ENCODE measurements at places on chromosomes 7 and 10.
A peak's percentile ranks its signal among the peaks of the same experiment; 100 is the strongest.

GRCh38 chr7:31337002-31337565, 3.4 kb downstream of the NEUROD6 start:
- no peak for DNase-seq

DNA sequence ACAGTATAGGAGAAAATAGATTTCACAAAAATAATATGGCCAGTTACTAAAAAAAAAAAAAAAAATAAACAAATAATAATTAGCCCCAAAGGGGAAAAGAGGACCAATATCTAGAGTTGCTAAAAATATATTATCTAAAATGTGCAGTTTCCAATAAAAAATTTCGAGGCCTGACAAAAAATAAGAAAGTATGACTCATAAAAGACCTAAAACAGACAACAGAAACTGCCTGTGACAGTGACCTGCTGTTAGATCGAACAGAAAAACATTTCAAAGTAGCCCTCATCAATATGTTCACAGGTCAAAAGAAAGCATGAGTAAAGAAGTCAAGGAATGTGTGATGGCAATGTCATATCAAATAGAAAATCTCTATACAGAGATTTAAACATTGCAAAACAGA, 11.8 kb upstream of the TSPAN12 start:
- DNase-seq: no peak

- no peak for DNase-seq
Observed at GRCh38 chr10:70381471-70382421, 679 bp downstream of the LRRC20 start.

GRCh38 chr7:107827501-107827900, 24.5 kb upstream of the SLC26A3 start:
- no peak for DNase-seq

DNA sequence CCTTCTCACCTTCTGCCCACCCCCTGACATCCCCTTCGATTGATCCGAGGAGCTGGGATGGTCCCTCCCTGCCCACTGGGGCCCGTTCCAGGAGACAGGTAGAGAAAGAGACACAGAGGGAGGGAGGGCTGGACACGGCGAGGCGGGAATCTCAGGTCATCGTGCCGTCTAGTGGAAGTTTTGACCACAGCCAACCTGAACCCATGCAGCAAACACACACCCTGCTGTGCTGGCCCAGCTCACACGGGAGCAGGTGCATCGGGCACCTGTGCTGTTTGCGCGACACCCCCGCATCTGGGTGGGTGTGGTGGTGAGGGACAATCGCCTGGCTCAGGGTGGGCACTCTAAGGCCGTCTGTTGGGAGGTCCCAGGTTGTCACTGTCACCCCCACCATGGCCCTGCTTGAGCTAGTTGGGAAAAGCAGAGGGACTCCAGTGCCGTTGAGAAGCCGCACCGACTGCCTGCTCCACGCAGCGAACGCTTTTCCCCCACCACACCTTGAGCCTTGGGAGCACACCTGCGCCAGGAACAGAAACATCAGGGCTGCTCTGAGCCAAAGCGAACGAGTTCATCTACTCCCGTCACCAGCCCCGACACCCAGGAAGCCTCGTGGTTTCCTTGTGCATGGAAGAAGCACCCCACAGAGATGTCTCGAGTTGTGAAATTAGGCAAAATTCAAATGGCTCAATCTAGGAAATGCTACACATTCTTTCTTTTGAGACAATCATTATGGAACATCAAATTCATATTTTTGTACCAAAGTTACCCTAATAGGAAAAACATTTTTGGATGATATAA, 285.8 kb downstream of the DNAJB6 start:
- no peak for DNase-seq

DNA sequence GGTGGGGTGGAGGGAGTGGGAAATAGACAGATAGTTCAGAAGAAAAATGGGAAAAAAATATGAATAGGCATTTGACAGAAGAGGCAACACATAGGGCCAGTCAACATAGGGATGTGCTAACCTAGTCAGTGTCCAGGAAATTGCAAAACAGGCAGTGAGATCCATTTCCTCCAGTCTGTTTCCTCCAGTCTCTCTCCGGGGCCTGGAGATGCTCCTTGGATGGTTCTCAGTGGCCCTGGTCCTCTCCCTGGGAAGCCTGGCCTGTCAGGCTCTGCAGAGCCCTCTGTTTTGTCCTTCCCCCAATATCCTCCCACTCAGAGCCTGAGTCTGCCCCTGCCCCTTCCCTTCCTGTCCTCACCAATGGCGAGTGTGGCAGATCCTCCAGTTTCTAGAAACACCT, 52.6 kb downstream of the SYPL1 start:
- DNase-seq: no peak

GRCh38 chr10:78937393-78937792, 131.4 kb upstream of the ZMIZ1 start:
- DNase-seq: no peak

- no peak for DNase-seq
Observed at GRCh38 chr10:33982995-33983394, 648.5 kb upstream of the NRP1 start.

GRCh38 chr7:1758028-1758858, 88.2 kb downstream of the ELFN1 start:
- no peak for DNase-seq

DNA sequence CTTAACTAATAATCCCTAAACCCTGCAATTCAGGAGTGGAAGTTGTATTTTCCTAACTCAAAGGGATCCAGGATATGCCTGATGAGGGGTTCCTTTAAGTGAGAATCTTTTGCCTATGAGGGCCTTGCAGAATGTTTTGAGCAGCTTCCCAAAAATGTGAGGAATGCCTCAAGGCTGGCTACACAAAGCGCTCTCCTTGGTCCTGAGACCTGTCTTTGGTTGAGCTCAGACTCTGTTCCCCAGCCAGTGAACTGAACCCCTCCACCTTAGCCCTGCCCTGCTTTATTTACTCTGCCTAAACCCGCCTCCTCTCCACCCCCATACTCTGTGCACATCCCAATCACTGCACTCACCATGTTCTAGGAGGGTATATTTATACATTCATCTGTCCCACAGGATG, 108.6 kb downstream of the NRCAM start:
- no peak for DNase-seq

- no peak for DNase-seq
Observed at GRCh38 chr7:117672453-117672852, 192.6 kb downstream of the CFTR start.

- peak; percentile 50 for DNase-seq
Observed at GRCh38 chr10:96719850-96720421, 378 bp downstream of the PIK3AP1 start.

DNA sequence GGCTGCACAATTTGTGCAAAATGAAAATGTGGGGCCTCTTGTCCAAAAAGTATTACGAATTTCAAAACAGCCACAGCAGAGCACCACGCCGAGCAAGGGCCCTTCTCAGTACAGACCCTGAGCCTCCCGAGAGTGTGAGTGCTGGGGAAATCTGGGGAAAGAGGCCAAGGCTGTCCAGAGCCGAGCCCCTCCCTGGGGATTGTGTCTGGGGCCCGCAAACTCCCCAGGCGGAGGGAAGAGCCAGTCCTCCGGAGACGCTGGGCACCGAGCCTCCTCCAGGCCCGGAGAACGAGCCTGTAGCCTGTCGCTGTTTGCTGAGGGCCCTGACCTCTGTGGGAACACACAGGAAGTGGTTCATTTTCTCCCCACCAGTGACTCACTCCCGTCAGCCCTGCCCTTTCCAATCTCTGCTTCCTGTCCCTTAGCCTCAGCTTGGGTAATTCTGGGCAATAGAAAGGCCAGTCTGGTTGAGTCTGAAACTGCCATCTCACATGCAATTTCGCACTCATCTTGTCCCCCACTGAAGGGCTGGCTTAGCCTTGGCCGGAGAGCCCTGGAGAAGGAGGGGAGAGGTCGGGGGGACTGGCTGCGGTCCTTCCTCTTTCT, 19.5 kb upstream of the GNA12 start:
- DNase-seq: peak; percentile 74

DNA sequence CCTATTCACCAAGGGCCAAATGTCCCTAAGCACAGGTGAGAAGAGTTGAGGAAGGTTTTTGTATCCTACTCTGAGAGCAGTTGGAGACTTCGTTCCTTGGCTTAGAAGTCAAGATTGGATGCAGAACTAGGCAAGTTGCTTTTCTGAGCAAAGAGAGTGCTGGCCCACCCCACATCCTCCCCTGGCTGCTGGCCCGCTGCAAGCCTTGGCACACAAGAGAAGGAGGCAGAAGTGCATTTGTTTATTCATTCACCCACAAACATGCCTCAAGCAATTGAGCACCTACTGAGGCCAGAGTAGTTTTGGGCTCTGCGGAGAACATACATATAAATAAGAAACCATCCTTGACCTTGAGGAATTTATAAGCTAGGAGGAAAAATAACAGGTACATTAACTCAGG, 318.9 kb downstream of the KCNMA1 start:
- no peak for DNase-seq

GRCh38 chr10:10293481-10293951, 724.2 kb upstream of the CELF2 start:
- no peak for DNase-seq

DNA sequence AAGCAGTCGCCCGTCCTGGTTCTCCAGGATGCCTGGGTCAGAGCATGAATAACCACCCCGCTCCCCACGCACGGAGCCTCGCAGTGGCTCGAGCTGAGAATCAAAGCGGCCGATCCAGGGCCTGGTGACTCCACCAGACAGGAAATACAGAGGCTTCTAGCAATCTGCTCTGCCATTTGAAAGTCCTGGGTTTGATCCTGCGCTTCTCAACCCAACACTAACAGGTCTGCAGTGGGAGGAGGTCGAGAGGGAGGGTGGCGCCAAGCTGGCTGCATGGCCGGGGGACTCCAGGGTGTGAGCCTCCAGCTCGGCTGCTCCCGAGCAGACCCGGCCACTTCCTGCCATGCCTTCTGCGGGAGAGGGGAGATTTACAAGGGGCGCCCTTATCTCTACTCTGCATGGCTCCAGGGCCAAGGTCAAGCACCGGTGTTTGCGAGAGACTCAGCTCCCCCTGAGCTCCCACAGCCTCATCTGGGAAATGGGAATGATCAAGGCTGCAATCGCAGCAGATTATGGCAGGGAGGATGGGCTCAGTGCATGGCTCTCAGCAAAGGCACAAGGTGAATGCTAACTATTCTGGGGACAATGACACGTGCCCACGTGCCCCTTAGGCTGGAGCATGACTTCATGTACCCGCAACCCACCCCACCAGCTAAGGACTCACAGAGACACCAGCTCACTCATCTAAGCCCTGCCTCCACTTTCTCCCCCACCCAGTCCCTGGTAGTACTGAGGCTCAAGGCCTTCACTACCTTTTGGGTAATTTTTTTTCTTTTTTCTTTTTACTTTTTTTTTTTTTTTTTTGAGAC, 73.9 kb upstream of the TNRC18 start:
- no peak for DNase-seq

DNA sequence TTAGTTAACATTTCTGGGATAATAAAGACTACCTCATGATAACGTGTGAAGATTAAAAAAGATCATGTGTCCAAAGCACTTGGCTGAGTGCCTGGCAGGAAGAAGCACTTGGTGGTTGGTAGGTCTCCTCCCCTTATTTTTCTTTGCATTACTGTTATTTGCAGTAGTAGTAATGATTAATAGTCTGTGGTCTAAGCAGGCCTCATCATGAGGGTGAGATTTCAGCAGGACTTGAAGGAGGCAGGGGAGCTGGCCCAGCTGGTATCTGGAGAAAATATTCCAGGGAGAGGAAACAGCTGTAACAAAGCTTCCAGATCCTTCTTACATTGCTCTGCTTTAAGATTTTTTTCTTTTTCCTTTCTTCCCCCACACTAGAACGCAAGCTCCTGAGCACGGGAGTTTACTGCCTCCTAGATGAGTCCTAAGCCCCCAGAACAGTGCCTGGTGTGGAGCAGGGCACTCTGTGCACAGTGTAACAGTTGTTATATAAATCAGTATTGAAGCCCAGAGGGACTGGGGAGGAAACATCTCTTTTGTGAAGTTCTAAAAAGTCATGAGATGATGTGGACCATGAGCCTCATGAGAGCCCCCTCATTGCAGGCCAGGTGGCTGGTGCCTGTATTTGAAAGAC, 31.1 kb upstream of the RHEB start:
- no peak for DNase-seq

GRCh38 chr7:29345590-29345989, 151.0 kb downstream of the CHN2 start:
- no peak for DNase-seq

GRCh38 chr7:35652124-35652523, 42.8 kb downstream of the HERPUD2 start:
- no peak for DNase-seq

GRCh38 chr10:118842843-118843624, 88.3 kb upstream of the CACUL1 start:
- DNase-seq: no peak

DNA sequence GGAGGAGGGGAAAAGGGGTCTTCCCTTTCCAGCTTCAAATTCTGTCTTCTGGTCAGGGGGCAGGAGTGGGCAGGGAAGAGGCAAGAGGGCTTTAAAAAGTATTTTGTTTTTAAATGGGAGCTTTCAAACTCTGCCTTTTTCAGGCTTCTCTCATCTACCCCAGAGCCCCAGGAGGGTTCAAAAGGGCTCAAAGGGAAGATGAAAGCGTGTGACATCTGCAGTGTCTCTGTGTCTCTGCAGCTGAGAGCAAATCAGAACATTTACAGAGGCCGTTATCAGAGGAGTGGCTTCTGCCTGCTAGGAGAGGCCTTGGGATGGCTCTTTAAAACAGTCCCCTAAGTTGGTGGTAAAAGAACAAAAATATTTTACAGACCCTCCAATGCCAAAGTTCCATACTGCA, 30.3 kb downstream of the TRIM8 start:
- no peak for DNase-seq

DNA sequence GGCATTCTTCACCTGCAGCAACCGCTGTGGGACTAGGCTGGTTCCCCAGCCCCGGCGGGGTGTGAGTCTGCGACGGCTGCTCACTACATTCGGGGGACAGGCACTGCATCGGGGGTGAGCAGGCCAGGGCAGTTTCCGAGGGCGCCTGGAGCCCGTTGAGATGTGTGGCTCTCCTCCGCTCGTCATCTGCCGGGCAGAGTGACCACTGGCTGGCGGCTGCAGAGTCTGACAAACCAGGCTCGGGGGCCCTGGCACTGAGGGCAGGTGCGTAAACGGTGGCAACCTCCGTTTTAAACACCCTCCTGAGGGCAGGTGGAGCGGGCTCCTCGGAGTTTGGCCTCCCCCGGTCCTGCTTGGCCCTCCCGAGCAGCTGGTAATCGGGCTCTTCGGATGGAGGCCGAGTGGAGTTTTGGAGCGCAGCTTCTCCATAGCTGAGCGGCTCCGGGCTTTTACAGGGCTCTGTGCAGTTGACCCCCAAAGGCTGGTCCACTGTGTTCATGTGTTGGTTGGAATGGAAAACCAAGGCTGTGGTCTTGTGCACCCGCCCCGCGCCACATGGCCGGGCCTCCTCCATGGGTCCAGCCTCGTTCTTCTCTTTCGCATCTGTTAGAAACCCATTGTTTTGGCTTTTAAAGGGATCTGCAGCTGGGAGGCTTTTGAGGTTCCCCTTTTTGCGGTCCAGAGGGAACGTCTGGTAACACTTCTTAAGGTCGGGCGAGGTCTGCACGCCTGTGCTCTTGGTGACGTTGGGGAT, 20.9 kb downstream of the INSYN2A start:
- DNase-seq: no peak
